NCI-H1092 (cell line): ENCODE measurements at places on chromosomes 5 and 9.

GRCh38 chr5:39274398-39275085 lies 55.2 kb upstream of the FYB1 start:
- DNase-seq = no peak

- DNase-seq = no peak
These were observed 25.5 kb upstream of the ARAP3 start for GRCh38 chr5:141707510-141707909.

DNA sequence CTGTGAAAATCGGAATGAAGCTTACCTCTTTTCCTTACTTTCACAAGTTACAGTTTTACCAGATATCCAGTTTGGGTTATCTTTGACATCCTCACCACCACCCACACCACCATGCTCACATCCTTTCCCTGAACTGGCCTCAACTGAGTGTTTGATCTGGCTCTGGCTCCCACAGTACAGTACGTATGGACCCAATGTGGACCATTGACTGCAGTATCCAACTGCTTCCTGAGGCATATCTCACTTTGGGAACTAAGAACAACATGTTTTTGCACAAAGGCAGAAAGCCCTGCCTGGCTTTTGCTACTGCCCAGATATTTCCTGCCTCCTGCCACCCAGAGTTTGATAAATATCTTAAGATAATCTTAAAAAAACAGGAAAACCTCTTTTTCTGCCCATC lies 1232.0 kb upstream of the CDH18 start:
- DNase-seq = no peak

DNA sequence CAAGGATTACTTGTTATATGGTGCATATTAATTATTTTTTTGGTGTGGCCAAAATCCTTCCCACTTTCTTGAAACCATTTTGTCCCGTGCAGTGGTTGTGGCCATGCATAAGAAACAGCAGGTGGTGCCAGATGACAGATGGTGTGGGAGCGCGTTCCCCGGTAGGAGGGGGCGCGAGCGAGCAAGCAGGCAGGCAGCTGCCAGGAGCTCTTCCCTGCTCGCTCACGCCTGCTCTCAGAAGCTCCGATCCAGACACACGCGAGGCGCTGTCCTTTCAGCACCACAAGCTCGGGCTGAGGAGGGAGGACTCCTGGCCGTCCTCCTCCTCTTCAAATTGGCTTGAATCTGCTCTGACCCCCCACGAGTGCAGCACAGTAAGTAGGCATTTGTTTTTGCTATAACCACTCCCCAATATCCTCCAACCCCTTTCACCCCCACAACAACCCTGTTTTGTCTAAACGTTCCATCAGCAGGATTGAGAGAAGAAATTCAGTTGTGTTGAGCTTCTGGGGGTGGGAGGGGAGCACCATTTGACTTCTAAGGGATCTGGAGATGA lies at the start of gene NSG2:
Gene NSG2 (plus strand): TSS at position 237 of the 556 bp plus-strand sequence. CDS start 1,050 bp downstream, outside the sequence.
- DNase-seq = peak; percentile 58

GRCh38 chr5:32462618-32463017 lies 18.1 kb upstream of the ZFR start:
- no peak for DNase-seq

- DNase-seq = no peak
These were observed 32.9 kb downstream of the NTRK2 start for GRCh38 chr9:84702471-84702870.

DNA sequence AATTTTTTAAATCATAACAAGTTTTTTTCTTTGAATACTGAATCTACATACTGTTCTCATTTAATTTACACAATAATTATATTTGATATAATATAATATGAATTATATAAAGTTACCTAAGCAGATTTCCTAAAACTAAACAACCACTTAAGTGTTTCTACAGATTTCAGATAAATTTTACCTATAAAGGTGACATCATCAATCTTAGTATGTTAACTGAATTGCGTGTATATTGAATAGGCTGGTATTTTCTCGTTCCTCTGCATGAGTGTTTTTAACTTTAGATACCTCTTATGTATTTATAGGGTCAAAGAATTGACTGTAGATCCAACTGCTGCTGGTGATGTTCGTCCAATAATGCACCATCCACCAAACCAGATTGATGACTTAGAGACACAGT lies 30.3 kb downstream of the DIMT1 start:
- no peak for DNase-seq

DNA sequence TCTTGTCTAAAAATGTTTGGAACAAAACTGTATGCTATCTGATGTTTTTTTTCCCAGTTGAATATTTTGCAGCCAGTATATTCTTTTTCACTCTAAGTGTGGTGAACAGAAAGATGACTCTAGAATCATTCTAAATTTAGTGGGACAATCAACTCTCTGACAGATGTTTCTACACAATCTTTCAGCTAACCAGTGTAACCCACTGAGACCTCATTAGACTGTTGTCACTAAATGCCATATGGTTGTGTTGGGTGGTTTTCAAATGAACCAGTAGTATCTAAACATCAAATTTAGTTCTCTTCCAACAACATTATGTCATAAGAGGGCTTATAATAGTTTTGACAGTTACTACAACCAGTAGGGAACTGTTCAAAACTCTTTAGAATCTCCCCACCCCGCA lies 129.6 kb upstream of the PRLR start:
- no peak for DNase-seq

DNA sequence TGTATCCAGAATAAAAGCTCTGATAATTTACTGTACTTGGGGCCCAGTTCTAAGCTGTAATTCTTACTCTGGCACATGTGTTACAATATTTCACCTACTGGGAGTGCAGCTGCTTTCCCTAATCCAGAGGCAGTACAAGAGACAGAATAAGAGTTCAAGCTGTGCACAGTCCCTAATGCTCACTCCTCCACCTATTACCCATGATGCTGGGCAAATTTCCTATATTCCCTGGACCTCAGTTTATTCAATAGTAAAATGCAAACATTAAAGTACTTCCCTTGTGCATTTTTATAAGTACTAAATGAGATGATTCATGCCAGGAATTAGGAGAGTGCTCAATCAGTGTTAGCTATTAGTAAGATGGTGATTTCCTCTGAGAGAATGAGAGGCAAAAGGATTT lies 28.0 kb upstream of the TAF11L2 start:
- no peak for DNase-seq

- DNase-seq = peak; percentile 18
These were observed 2.2 kb downstream of the GABRB2 start for GRCh38 chr5:161544350-161544765.

DNA sequence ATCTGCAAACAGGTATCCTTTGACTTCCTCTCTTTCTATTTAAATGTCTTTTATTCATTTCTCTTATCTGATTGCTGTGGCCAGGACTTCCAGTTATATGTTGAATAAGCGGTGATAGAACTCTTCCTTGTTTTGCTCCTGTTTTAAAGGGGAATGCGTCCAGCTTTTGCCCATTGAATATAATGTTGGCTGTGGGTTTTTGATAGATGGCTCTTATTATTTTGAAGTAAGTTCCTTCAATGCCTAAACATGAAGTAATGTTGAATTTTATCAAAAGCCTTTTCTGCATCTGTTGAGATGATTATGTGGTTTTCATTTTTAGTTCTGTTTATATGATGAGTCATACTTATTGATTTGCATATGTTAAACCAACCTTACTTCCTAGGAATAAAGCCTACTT lies 300.5 kb upstream of the CTNND2 start:
- DNase-seq = no peak

- DNase-seq = no peak
These were observed 158.9 kb downstream of the SEMA5A start for GRCh38 chr5:9386945-9387344.

DNA sequence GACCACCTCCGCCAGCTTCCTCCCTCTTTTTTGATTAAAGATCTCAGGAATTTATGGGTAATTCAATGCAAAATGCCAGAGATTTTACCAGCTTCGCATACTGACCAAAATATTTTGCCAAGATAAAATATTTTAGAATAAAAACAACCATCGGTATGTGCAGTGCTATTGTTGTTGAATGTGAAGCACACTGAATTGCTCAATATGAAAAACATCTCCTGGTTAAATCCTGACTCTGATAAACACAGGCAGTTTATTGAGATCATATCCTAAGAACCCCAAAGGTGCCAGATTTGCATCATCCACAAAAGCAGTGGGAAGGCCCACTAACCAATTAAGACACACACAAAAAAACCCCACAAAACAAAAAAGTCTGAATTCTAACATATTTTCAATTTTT lies 202.4 kb downstream of the GLIS3 start:
- DNase-seq = no peak

DNA sequence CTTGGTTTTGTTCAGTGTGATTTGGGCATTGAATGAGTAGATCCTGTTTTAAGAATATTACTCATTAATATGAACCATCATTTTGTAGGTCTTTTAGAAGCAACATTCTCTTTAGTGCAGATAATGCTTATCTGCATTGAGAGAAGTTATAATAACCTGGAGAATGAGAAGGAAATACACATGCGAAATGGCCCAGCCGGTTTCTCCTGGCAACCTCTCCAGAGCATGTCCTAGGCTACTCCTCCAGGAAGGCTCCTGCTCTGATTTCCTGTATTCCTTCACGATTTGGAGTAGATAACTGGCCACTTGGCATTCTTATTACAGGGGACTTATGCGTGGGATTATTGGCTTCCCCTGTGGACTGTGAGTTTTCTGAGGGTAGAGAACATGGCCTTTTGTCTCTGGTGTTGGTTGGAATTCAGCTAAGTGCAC lies 12.6 kb downstream of the DAPK1 start:
- no peak for DNase-seq

GRCh38 chr5:150473673-150474358 lies 24.3 kb upstream of the RPS14 start:
- no peak for DNase-seq
